NCI-H2029 (cell line): ENCODE measurements at places on chromosomes 1 and 21.

GRCh38 chr1:11530731-11531311 lies 51.9 kb downstream of the DISP3 start:
- DNase-seq = no peak

DNA sequence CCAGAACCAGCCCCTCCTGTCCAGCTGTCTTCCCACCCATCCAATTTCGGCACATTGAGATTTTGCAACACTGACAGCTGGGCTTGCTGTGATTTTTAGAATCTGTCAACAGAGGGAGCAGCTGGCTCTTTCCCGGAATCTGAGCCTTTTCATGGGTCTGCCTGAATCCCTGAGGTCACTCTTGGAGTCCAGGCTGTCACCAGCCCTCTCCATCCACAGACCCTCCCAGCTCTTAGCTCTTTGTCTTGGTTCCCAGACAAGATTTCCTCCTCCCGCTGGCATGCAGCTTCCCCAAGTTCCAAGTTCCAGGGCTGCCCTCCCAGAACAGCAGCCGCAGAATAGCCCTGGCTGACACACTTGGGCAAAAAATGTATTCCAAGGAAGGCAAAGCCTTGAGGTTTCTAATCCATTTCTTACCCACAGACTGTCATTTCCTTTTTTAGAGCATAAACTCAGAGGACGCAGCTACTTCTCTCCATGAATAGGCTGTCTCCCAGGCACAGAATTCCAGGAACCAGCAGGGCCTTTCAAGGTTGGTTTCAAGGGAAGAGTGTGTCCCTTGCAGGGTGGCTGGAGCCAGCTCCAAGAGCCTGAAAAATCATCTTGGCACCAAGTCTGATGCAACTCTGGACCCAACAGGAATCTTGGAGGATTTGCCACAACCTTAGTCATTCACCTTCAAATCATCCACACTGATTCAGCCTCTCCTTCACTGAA lies 7.1 kb upstream of the TMEM61 start:
- DNase-seq = no peak

DNA sequence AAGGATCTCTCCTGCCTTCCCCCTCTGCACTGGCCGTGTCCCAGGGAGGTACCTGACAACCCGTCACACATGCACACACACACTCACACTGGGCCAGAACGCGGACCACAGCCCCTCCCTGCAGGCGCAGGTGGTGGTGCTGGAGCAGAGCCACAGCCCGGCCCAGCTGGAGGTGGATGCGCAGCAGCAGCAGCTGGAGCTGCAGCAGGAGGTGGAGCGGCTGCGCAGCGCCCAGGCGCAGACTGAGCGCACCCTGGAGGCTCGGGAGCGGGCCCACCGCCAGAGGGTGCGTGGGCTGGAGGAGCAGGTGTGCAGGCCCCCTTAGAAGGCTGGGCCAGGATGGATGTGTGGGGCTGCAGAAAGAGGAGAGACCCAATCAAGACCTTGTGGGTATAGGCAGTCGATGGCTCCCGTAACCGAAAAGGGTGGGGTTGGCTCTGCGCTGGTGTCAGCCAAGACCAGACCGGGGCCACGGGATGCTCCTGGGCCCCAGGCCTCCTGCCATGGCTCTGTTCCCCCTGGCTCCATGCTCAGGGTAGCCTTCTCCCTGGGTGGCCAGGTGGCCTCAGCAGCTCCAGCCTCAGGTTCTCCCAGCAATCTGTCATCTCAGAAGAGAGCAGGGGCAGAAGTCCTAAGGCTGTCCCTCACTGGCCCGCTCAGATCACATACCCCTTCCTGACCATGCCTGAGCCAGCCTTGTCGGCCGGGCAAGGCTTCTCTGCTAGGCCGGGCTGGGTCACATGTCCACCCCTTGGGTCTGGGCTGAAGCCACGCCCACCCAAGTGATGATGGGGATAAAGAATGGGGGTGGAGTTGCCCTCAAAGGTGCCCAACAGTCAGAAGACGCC lies 8.9 kb downstream of the MFAP2 start:
- DNase-seq = peak; percentile 80

- peak; percentile 54 for DNase-seq
These were observed 3.1 kb upstream of the GBP6 start for GRCh38 chr1:89360716-89361115.

GRCh38 chr21:34878501-34878900 lies 170.6 kb downstream of the RUNX1 start:
- DNase-seq = peak; percentile 89

DNA sequence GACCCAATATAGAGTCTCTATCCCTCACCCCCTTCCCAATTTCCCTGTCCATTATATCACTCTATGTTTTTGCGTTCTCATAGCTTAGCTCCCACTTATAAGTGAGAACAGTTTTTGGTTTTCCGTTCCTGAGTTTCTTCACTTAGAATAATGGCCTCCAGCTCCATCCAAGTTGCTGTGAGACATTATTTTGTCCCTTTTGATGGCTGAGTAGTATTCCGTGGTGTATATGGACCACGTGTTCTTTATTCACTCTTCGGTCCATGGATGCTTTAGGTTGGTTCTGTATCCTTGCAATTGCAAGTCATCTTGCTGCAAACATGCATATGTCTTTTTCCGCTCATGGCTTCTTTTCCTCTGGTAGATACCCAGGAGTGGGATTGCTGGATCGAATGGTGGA lies 54.3 kb downstream of the AGPAT3 start:
- no peak for DNase-seq

- peak; percentile 96 for DNase-seq
These were observed 7.7 kb downstream of the CNIH3 start for GRCh38 chr1:224623743-224624333.

DNA sequence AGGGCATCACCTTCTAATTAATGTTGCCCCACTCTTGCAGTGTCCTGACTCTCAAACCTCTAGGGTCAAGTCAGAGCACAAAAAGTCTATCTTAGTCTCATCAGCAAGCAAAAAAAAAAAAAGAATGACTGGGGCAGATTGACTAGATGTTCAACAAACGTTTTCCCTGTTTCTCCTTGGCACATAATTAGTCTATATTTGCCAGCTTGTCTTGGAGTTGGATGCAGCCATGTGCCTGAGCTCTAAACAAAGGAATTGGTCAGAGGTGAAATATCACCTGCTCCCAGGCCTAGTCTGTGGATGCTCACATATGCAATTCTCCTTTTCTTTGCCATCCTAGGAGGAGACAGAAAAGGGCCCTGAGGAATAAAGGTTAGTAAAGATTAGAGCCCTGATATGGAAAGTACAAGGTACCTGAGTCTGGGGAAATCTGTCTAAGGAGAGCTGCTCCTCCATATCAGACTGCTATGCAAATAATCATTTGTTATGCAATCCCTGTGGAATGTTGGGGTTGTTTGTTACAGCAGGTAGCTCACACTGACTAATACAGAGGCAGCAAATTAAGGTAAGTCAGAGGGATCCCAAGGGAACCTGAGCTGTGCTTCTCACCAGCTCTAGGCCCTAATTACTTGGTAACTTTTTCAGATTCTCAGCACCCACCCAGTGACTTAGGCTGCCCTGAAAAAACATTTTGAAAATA lies 130.8 kb downstream of the BRINP2 start:
- DNase-seq = no peak

- DNase-seq = no peak
These were observed 8.7 kb upstream of the SLC2A5 start for GRCh38 chr1:9078015-9078751.
